SK-N-SH (cell line): ENCODE measurements at places on chromosomes 7 and 10.

DNA sequence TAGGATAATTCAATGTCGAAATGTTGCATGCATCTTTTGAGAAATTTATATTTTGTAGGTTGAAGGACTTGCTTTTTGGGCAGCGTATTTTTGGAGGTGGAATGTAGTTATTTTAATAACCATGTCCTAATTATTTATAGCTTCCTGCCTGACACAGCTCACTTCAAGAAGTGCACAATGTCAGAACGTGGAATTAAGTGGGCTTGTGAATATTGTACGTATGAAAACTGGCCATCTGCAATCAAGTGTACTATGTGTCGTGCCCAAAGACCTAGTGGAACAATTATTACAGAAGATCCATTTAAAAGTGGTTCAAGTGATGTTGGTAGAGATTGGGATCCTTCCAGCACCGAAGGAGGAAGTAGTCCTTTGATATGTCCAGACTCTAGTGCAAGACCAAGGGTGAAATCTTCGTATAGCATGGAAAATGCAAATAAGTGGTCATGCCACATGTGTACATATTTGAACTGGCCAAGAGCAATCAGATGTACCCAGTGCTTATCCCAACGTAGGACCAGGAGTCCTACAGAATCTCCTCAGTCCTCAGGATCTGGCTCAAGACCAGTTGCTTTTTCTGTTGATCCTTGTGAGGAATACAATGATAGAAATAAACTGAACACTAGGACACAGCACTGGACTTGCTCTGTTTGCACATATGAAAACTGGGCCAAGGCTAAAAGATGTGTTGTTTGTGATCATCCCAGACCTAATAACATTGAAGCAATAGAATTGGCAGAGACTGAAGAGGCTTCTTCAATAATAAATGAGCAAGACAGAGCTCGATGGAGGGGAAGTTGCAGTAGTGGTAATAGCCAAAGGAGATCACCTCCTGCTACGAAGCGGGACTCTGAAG, 620 bp downstream of the ZRANB1 start:
- DNase-seq: no peak

GRCh38 chr7:26633557-26633956, 230.8 kb downstream of the SKAP2 start:
- DNase-seq: no peak

DNA sequence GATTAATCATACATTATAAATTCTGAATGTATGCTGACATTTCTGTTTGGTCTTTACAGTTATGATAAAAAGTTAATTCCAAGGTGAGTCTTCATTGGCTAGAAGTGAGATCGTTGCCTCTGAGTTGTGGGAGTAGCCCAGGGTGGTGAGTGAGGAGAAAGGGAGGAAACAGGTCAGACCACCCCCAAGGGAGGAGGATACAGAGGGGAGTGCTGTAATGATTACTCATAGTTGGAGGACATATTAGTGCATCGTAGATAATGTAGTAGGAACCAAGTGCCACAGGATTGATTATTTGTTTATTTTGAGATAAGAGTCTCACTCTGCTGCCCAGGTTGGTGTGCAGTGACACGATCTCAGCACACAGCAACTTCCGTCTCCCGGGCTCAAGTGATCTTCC, 672.2 kb downstream of the INHBA start:
- no peak for DNase-seq

DNA sequence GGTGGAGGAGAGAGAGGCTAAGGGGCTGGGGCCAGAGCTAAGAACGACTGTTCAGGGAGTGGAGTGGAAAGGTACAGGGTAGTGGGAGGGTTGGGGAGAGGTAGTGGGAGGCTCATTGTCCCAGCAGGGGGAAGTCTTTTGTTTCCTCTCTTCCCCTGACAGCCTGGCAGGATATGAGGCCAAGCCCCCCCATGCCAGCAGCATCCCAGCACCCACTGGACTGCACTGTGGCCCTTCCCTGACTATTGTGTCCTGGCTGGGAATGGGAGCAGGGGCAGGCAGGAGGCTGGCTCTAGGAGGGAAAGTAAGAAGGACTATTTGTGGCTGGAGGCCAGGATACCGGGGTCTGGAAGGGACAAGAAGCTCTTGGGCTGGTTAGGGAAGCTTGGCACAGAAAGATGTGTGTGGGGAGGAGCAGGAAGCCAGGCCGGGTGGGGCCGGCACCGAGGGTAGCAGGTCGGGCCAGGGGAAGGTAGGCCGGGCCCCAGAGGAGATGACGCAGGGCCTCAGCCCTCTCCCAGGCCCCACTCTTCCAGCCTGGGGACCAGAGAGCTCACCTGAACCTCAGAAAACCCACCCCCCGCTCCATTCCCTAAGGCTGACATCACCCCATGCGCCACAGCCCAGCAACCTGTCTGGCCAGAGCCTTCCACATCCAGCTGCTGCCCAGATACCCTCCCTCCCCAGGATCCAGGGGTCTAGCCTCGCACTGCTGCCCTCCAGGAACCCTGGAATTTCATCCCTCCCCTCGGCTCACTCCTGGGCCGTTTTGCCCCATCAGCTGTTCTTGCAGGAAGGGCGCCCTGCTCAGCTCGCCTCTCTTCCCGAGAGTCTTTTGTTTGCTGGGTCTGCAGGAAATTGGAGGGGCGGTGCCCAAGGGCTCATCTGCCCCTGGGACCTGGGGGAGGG, 8.8 kb upstream of the EPHB4 start:
- DNase-seq: peak; percentile 36

- DNase-seq: peak; percentile 70
These were observed 31.8 kb upstream of the GPAM start for GRCh38 chr10:112215342-112215774.

GRCh38 chr7:111732923-111733322, 170.6 kb upstream of the IMMP2L start:
- DNase-seq: no peak

GRCh38 chr7:4734587-4735345, 40.7 kb upstream of the AP5Z1 start:
- DNase-seq: no peak

DNA sequence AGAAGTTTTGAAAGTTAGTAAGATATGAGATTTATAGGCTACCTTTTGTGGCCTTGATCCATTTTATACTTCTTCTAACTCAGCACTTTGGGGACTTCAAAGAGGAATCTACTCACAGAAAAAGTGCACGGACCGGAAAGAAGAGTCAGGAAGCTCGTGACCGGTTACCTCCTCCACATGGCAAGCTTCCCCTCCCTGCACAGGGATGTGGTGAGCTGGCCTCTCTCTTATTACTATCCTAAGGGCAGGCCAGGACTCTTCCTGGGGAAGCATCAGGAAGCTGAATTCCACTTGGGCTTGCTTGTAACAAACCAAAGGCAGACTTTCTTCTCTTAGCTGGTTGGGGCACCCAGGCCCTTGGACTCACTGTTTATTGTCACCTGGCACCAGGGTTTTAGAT, 170.8 kb upstream of the GLI3 start:
- no peak for DNase-seq

DNA sequence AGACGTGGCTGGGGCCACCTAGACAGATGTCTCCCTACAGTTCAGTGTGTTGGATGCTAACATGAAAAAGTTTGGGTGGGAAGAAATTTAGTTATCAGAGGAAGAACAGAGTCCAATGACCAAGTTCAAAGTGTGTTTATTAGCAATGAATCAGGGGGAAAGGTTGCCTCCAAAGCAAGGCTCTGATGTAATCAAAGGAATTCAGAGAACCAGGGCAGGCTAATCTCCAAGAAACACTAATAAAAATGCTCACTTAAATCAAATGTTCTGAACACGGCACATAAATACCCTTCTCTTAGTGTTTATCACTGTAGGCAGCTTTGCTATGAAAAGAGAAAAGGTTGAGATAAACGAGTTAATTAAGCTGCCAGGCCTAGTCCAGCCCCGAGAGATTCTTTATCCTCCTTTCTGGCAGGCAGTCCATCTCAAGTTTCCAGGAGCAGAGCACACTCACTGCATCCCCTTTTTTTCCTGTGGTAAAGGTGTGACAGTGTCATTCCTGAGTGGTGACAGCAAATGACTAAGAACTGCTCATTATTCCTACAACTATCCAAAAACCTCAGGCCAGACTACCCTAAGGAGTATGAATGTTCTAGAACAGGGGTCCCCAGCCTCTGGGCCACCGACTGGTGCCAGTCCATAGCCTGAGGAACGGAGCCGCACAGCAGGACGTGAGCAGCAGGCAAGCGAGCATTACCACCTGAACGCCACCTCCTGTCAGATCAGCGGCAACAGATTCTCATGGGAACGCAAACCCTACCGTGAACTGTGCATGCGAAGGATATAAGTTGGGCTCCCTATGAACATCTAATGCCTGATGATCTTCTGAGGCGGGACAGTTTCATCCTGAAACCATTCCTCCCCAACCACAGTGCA, 66.9 kb upstream of the FHIP2A start:
- no peak for DNase-seq

DNA sequence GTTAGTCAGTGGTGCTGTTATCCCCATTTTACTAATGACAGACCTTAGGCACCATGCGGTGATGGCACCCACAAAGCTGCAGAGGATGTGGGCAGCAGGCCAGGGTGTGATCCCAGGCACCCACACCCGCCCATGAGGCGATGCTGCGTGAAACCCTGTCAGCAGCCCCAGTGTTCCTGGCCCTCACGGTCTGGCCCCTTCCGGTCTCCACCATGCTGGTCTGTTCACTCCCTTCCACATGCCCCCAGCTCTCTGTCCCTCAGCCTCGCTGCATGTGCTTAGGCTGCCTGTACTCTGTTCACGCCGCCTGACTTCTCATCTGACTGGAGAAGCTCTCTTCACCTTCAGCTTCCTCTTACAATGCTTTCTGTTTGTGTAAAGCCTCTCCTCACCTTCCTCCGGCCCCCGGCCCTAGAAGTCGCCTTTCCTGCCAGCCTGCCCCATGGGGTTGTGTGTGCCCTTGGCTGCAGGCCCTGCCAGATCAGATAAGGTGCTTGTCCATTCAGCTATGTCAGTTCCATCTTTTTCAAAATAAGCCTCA, 17.6 kb upstream of the ORAI2 start:
- DNase-seq: peak; percentile 61
